ENCODE measurements at places on chromosomes 2 and 18.
A peak's percentile ranks its signal among the peaks of the same experiment; 100 is the strongest.

GRCh38 chr2:71721669-71722068 is 268.3 kb downstream of the DYSF start:
- DNase-seq = no peak

GRCh38 chr2:182372661-182373060 is 54.2 kb downstream of the PDE1A start:
- peak; percentile 95 for DNase-seq

- DNase-seq = no peak
These were observed 57.1 kb downstream of the TRIB2 start for GRCh38 chr2:12773586-12774394.

DNA sequence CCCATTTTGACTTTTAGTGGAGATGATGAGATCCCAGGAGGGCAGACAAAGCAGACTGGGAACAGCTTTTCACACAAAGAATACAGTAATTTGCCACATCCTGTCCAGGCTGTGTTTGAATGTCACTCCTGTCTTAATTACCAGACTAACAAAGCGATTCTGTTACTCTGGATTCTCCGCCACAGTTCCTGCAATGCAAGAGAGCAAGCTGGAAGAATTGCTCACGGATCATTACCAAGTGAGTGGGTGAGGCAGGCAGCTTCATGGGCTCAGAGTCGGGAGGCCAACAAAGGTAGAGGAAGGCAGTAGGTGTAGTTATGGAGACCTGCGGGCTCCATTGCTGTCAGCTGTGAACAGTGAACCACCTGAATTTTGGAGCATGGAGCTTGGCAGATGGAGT is 250.5 kb upstream of the ATP5MC3 start:
- no peak for DNase-seq

- DNase-seq = no peak
These were observed 235.8 kb upstream of the FN1 start for GRCh38 chr2:215671691-215672090.

DNA sequence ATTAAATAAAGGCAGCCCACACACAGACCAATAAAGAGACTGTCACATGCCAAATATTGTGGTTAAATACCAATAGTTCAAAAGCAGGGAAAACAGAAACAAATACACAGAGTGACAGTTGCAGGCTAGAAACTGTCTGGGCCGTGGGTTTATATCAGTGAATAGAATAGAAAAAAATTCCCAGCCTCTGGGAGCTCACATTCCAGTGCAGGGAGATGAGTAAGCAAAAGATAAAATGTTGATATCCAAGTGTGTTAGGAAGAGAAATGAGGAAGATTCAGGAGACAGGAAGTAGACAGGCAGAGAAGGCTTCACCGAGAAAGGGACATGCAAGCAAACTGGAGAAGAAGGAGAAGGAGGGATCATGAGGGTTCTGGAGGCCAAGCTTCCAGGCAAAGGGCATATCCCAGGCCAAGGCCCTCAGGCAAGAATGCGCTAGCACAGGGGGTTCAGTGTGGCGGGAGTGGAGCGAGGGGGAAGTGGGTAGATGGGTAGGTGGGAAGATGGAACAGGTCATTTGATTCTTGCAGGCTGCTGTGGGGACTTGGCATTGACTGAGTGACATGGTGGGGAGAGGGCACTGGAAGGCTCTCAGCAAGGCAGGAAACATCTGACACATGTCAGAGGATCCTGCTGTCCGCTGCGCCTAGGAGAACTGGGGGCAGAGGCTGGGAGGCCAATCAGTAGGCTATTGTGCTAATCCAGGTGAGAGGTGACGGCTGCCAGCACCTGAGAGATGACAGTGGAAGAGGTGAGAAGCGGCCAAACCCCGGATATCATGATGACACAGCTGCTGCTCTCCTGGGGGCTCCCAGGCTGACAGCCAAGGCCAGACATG is 89.2 kb downstream of the ZBTB7C start:
- DNase-seq = peak; percentile 50

GRCh38 chr2:106956879-106957278 is 70.9 kb upstream of the ST6GAL2 start:
- peak; percentile 46 for DNase-seq

DNA sequence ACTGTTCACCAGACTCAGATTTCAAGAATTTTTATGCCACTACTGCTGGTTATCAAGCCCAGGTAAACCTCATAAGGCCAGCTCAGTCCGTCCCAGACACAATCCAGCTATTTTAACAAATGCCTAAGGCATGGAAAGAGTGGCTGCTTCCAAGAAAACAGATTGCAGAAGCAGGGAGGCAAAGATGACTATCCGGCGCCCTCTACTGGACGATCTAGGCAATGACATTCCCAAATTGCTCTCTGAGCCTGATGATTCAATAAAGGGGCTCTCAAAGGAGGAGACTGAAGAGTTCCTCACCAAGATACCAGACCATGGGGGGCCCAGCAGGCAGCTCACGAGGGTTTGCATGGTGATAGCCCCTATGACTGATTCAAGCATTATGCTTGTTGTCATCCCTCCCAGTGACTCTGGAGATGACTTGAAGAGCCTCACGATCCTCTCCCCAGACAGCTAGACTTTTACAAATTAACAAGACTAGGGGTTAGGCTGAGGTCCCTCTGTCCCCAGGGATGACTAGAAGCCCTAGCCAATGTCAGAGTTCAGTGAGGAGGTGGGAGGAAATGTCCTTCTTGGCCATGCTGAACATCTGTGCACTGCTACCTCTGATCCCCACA is 25.0 kb downstream of the SERPINB8 start:
- DNase-seq = peak; percentile 45

- no peak for DNase-seq
These were observed 74.9 kb upstream of the UBE2E3 start for GRCh38 chr2:180905461-180905860.

- no peak for DNase-seq
These were observed 163.7 kb downstream of the PTGR3 start for GRCh38 chr18:75045272-75045671.

DNA sequence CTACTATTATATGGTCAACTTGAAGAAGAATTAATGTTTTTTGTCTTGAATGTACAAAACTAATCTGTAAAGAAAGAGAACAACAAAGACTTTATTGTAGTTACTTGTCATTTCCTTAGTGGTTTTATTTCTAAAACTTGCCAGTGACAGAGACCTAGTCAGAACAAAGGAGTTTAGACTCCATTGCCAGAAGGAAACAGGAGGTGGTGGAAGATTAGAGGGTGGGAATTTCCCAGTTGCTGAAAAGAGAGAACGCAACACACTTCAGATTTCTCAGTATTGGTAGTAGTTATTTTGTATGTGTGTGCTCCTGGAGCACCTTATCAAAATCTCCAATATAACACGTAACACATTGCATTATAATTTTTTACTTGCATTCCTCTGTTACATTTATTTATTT is 81.4 kb downstream of the CDCA7 start:
- no peak for DNase-seq

GRCh38 chr2:129712676-129712985 is 266.8 kb upstream of the RAB6C start:
- no peak for DNase-seq

GRCh38 chr18:68500556-68500955 is 214.4 kb downstream of the TMX3 start:
- DNase-seq = no peak

- no peak for DNase-seq
These were observed 165.9 kb downstream of the ALPK2 start for GRCh38 chr18:58462975-58463374.

DNA sequence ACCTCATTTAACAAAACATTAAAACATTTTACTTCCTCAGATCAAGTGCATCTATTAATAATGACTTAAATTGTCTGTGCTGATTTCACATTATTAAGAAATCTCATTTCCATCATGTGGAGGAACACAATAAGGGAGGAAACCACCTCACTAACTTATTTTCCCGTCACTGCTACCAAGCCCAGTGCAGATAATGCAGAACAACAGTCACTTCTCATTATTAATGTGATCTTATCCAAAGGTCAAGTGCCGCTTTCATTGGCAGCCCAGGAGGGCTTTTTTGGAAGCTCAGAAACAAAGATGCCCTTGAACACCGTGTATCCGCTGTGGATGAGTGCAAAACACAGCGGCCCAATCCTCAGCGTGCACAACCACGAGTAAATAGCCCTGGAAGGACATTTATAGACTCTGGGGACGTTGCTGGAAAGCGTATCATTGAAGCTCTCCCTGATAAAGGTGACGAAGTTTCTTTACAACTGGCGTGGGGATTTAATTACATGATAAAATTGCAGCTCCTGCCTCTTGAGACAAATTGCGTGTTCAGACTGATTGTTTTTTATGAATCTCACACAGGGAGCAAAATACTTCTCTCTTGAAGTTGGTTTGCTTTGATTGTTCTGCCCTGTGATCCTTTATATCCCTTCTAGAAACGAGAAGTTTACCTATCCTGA is 13.2 kb downstream of the ASB18 start:
- no peak for DNase-seq

DNA sequence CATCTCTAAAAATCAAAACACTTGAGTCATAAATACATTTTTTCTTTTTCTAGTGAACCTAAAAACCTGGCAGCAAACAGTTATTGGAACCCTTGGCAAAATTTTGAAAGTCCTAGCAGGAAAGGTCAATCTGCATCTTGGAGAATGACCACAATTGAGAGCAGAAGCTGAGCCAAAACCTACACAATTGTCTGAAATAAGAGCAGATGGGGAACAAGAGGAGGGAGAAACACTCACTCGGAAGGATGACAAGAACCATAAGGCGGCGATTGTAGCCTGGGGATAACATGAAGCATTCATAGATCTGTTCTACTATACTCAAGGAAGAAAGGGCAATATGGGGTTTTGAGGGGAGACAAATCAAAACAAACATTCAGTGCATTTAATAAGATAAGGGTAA is 117.0 kb downstream of the CHN1 start:
- DNase-seq = no peak

DNA sequence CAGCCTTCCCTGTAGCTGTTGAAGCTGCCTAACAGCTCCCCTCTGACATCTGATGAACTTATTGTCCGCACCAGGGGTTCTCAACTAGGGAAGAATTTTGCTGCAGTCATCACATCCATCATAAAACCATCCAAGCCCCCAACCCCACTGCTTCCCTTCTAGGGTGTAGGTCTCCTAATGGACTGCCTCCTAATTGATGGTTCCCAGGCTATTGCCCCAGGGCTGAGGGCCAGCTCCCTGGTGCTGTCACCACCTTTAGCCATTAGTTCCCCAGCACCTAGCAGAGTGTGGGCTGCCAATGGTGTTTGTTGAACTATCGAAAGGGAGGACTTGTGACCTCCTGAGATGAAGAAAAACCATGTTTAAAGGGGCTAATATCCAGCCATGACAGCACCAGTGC is 125.9 kb downstream of the NCKAP5 start:
- DNase-seq = no peak

All from M059J (cell line).